Effector memory CD8-positive, alpha-beta T cell (primary cell): ENCODE measurements at places on chromosomes 16 and 17.

DNA sequence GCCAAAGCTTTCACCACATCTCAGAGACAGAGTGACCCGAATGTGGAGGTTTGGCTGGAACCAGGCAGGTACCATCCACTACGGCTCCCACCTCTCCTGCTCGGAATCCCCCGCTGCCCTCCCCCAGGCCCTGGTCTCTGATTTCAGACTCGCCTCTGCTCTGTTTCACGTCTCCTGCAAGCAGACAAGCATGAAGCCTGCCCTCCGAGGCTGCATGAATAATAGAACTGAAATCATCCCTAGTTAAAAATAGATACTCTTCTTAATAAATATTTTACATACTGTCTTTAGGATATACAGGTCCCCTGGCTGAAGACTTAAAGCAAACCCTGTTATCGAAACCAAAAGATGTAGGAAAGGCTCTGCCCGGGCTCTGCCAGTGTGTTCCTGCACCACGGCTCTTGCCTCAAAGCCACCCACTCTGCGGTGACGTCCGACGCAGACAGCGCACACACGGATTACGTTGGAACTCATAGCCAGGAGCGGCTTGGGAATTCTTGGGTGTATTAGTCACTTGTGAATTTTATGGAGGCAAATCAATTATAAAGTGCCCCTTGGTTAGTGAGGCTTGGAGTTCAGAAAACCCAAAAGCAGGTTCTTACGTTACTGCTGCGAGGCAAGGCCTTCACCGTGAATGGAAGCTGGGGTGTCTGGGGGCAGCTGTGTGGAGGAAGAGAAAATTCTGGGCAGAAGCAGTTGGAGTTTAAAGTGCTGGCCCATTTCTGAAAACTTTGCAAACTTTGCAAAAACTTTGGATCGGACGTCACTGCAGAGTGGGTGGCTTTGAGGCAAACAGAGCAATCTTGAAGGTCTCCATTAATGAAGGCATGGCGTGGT lies 25.6 kb upstream of the NPTX1 start:
- no peak for DNase-seq

GRCh38 chr17:28369684-28370034 lies 448 bp downstream of the VTN start:
- DNase-seq, result no peak

GRCh38 chr17:31488982-31489294 lies 97.5 kb downstream of the RAB11FIP4 start:
- no peak for DNase-seq

GRCh38 chr17:3724378-3725077 lies 825 bp downstream of the HASPIN start:
- no peak for DNase-seq

- DNase-seq, result no peak
Observed at GRCh38 chr16:52103791-52104190, 443.2 kb downstream of the TOX3 start.

DNA sequence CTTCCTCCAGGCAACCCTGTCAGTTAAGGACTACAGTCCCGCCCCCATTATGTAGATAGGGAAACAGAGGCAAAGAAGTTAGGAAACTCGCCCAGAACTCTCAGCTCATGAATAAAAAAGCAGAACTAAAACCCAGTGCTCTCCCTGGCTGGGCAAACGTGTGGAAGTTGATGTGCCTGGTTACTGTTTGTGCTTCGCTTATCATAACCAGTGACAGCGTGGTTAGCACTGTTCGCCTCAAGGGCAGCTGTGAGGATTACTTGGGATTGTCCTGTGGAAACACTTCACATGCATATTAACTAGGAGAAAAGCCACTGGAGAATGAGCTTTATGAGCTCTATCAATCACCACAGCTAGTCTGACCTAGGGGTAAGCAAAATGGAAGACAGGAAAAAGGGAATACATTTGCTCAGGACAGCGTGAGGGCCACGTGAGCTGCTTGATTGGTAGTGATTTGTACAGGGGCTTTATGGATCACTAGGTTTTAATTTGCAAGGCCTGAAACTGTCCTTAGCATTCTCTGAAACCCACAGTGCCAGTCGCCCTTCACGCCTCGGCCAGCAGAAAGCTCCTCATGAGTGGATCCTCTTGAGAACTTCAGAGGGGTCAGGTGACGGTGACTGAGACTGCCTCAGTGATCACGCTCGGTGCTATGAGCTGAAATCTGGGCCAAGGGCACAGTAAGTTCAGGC lies 19.9 kb downstream of the CYB5D2 start:
- DNase-seq, result no peak

DNA sequence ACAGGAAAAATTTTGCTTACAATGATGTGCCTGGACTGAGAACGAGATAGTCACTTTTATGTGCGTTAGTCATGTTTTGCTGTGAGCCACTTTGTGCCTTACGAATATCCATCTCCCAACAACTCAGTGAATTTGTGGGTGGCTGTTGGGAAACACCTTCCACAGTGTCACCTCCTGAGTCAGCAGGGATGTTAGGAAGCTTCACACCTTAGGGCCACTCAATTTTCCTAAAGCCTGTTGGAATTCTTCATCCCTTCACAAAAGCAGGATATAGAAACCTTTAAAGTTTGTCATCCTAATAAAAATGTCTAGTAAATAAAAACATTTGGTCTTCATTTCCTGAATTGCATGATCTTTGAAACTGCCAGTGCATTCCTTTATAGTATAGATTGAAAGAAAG lies 4.3 kb upstream of the KRTAP3-1 start:
- no peak for DNase-seq

GRCh38 chr17:57523926-57524632 lies 221.0 kb downstream of the CCDC182 start:
- DNase-seq, result no peak

DNA sequence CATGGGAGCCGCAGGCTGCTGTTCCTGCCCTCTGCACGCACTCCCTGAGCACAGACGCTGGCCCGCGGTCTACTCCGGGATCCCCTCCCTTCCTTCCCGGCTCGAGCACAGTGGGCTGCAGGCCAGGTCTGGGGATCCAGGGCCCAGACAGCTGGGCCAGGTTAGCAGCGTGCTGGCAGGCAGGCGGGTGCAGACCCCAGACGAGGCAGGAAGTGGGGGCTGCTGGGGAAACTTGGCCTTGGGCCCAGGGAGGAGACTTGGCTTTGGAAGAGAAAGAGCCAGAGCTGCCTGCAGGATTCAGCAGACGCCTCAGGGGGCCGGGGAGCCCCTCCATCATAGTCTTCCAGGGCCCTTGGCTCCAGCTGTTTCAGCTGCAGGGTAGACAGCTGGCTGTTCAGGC lies 30.2 kb upstream of the ABCC3 start:
- DNase-seq, result no peak

GRCh38 chr16:11665071-11665491 lies 3.2 kb upstream of the SNN start:
- DNase-seq, result no peak

- DNase-seq, result no peak
Observed at GRCh38 chr17:6523330-6523729, 33.0 kb downstream of the PITPNM3 start.

DNA sequence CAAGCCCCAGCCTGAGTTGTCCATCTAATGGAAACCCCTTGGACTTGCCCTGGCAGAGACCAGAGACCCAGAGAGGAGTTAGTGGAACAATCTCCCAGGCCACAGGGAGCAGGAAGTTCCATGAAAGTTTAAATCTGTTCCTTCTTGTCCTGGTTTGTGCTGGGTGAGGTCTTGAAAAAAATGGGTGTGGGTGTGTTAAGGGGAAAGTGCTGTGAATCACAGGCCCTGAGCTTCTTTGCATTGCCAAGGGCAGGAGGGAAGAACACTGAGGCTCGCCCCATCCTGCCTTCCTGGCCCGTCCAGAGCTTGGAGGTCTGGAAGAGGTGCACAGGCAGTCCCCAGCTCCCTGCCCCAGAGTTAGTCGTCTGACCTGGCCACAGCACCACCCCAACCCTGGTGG lies 2.3 kb downstream of the ADORA2B start:
- no peak for DNase-seq

- peak; percentile 31 for DNase-seq
Observed at GRCh38 chr17:81396722-81397313, 1.6 kb downstream of the BAHCC1 start.

GRCh38 chr16:81465375-81465943 lies 20.9 kb downstream of the CMIP start:
- DNase-seq, result no peak

GRCh38 chr17:149231-149630 lies 11.9 kb downstream of the SCGB1C2 start:
- no peak for DNase-seq

DNA sequence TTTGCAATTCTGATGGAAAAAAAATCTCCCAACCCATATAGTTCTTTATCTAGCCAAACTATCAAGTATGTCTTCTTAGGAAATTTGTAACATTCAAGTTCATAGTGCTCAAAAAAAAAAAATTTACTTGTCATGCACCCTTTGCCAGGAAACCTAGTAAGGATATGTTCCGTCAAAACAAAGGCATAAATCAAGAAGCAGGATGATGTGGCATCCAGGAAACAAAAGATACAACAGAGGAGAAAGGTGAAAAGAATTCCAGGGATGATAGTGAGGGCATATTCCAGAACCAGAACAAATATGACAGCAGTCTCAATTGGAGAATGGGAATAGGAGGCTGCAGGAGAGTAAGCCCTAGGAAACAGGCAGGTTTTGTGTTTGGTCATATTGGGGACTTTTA lies 104.6 kb downstream of the SPAG9 start:
- no peak for DNase-seq

DNA sequence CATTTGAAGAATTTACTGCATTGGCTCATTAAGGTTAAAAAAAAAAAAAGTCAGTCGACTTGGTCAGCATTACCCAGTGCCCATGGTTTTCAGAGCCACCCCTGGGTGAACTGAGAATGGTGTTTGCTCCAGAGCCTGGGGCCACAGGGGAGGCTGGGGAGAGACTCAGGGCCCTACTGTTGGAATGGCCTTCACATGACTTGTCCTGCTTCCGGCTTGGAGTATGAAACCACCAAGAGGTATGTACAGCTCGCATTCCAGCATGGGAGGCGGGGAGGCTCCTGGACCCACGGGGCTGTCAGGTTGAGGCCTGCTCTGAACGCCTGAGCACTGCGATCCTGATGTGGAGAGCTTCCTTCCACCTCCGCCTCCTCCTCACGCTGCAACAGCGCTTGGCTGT lies 36.8 kb downstream of the MSI2 start:
- DNase-seq, result no peak

DNA sequence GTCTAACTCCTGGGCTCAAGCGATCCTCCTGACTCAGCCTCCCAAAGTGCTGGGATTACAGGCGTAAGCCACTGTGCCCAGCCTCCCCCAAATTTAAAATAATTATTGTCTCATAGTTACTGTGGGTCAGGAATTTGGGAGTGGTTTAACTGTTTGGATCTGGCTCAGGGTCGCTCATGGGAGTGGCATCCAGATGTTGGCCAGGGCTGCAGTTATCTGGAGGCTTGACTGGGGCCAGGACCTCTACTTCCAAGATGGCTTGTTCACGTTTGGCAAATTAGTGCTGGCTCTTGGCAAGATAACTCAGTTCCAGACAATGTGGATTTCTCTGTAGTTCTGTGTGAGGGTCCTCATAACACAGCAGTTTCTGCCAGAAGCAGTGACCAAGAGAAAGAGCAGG lies 8.0 kb downstream of the TEN1 start:
- no peak for DNase-seq

GRCh38 chr17:17391668-17392370 lies 85.0 kb upstream of the MED9 start:
- DNase-seq, result peak; percentile 70

- peak; percentile 41 for DNase-seq
Observed at GRCh38 chr17:4980644-4981216, 6.7 kb downstream of the CAMTA2 start.

GRCh38 chr17:46003907-46004748 lies 5.1 kb downstream of the STH start:
- DNase-seq, result no peak

DNA sequence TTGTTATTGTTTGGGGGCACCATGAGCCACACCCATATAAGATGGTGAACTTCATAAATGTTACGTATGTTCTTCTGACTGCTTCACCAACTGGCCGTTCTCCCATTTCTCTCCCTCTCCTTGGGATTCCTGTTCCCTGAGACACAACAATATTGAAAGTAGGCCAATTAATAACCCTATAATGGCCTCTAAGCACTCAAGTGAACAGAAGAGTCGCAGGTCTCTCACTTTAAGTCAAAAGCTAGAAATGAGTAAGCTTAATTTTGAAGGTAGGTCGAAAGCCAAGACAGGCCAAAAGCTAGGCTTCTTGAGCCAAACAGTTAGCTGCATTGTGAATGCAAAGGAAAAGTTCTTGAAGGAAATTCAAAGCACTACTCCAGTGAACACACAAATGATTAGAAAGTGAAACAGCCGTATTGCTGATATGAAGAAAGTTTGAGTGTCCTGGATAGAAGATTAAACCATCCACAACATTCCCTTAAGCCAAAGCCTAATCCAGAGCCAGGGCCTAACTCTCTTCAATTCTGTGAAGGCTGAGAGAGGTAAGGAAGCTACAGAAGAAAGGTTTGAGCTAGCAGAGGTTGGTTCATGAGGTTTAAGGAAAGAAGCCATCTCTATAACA lies 25.8 kb downstream of the HLF start:
- DNase-seq, result no peak

- DNase-seq, result no peak
Observed at GRCh38 chr17:74677558-74678466, 34.9 kb downstream of the CD300LF start.

DNA sequence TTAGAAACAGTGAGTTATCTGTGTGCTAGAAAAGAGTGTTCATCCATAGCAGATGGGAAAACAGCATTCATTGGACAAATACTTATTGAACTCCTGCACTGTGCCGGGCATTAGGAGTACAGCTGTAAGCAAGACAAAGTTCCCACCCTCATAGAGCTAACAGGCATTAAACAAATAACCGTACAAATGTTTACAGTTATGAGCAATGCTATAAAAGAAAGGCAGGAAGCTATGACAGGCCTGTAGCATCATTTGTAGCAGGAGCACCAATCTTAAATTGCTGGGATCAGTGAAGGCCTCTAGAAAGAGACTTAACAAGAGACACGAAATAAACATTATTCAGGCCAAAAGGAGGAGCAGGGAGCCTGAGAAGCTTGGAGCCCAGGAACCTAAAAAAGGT lies 15.6 kb downstream of the SDR42E1 start:
- no peak for DNase-seq

DNA sequence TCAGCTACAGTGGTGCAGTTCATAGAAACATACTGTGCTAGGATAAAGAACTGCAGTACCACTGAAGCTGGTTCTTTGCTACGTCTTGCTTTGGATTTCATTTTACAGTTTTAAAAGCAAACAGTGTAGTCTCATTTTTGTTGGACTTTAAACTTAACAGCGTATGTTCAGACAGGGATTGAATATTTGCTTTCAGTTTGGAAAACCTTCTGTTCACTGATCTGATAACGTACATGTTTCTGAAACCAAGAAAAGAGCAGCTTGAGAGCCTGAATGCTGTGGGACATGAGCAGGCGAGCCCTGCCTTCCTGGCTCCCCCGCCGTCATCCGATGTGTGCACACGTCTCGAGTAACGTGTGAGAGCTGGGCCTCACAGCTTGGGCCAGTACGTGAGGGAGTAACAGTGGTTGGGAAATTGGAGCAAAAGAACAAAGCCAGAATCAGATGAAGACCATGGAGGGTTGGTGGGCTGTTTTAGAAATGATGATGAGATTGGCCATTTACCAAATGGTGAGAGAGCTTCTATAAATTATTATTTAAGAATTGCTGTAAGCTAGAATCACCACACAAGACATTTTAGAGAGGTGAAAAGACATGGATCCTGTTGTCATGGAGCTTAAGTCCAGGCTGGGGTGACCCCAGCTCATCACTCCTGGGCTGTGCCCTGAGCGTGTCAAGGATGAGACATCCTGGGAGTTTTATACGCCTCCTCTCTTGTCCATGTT lies 20.8 kb upstream of the CLEC18C start:
- no peak for DNase-seq
